ENCODE measurements at places on chromosomes 4 and X.

DNA sequence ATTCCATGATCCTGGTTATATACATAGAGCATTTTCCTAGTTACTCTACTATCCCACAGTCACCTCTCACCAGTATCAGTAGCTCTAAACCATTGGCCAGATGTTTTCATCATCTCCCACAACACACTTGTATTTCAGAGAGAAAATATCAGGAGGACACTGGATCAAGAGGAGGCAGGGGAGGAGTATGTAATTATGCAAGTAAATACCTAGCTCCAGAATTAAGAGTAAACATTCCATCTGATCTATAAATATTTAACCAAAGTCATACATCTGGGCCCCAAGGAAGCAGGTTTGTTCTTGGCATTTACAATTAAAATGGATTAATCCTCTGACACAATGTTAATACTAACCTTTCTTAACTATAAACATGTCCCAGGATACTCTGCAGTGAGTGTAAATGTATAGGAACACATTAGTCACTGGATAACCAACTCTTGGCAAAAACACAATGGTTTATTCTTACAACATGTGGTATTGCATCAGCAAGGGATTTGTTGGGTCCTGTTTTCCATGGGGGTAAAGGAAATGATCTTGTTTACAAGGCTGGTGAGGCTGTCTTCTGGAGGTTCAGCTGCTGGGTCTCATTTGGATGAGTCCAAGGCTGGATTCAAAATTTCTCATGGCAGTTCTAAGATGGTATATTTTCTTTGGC lies 170.1 kb downstream of the ATG4A start:
- DNase-seq = no peak

- DNase-seq = no peak
Observed at GRCh38 chrX:100748108-100748507, 16.2 kb upstream of the SYTL4 start.

GRCh38 chrX:10755439-10756334 lies 135.3 kb upstream of the MID1 start:
- no peak for DNase-seq

DNA sequence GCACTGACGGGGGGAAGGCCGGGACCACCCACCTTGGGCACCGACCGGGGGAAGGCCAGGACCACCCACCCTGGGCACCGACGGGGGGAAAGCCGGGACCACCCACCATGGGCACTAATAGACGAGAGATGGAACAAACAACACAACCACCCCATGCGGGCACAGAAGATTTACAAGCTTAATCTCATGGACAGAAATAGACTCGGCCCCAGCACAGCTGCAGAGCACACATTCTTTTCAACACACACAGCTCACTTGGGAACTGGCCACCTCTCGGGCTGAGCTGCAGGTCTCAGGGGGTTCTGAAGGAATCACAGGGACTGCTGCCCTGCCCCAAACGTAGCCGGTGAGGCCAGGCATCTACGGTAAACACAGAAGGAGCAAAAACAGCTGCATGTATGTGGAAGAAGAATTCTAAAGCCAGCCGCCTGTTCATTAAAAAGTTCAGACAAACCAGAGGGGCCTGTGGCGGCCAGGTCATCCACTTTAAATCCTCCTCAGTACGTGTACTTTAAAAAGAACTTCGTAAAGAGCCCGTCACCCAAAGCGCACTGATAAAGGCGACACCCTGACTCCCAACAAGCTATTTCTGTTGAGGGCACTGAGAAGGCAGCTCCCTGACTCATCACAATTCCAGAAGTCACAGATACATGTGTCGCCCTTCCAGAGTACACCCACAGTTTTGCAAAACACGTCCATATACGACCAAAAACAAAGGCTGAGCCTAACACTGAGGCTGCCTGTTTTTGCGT lies 17.7 kb downstream of the PPP2R3B start:
- no peak for DNase-seq

DNA sequence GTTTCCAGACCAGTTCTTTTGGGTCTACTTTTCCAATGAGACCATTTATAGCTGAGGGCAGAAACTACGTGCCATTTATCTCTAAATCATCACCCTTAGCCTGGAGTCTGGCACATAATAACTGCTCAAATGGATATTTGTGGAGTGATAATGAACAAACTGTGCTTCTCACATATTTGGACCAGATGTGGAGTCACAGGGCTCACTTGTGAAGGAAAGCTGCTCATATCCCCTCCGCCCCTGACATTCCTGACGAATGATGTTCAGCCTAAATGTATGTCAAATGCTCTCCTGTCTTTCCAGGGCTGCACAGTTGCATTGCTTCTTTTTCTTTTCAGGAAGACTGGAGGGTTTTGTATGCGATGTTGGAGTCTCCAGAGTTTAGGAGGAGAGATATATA lies 110.1 kb downstream of the GBA3 start:
- no peak for DNase-seq

GRCh38 chrX:43939187-43939926 lies 33.8 kb downstream of the NDP start:
- DNase-seq = no peak

GRCh38 chr4:151049430-151049884 lies 34.4 kb upstream of the LRBA start:
- no peak for DNase-seq

DNA sequence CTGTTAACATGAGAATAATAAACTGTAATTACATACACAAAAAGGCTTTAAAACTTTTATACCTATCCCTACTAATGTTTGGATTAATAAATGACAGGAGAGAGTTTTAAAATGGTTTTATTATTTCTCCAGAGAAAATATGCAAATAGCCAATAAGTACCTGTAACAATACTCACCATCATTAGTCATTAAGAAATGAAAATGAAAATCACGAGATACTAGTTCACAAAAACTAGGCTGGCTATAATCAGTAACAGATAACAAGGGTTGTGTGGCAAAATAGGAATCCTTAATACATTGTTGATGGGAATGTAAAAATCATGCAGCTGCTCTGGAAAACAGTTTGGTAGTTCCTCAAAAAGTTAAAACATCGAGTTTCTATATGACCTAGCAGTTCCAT lies 25.2 kb upstream of the AP1AR start:
- no peak for DNase-seq

- DNase-seq = no peak
Observed at GRCh38 chrX:115560978-115561604, at the start of gene PLS3. TSS of gene PLS3 (plus strand) at chrX:115561174. CDS start at chrX:115610251, 49,077 bp downstream.

- no peak for DNase-seq
Observed at GRCh38 chrX:40459571-40460158, 121.1 kb upstream of the ATP6AP2 start.

DNA sequence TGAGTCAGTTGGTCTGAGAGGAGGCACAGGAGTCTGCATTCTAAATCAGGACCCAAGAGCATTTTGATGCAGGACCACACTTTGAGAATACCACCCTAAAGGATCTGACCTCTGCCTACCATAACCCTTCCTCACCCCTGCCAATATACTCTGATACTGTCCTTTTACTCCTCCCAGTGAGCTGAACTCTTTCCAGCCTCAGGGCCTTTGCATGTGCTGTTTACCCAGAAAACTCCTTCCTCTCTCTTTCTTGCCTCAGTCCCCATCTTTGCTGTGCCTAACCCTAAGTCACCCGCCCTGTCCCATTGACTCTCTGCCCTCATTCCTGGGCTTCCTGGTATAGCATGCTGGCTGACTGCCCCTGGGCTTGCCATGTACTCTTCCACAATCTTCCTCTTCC lies 54.7 kb downstream of the OCRL start:
- DNase-seq = no peak

- no peak for DNase-seq
Observed at GRCh38 chrX:126027229-126027628, 138.9 kb downstream of the DCAF12L2 start.

DNA sequence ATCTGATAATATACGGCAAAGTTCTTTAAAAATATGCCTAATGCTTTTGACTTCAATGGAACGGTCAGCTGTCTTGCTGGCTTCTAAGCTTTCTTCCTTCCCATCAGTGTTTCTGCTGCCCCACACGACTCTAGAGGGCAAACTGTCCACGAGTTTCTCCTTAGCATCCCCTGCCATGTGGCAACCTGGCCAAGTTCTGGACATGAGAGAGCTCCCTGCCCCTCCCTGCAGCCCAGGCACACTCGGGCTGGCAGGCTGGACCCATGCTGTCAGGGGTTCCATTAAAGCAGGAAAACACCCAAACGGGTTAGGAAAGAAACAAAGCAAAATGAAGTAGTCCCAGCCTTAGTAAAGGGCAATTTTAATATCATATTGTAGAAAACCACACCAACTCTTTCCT lies 38.8 kb downstream of the KDR start:
- no peak for DNase-seq

DNA sequence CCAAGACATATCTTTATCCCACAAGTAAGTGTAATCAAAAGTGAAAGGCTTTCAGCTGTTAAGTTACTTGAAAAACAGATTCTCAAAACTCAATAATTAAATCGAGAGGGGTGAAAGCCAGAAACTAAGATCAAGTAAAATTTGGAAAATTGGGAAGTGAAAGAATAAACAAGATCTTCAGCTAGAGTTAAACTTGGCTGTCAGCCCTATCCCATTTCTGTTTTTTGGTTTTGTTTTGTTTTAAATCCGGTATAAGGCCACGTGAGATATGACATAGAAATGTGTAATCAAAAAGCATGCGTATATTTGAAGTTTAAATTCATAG lies 856.8 kb downstream of the STIM2 start:
- no peak for DNase-seq

DNA sequence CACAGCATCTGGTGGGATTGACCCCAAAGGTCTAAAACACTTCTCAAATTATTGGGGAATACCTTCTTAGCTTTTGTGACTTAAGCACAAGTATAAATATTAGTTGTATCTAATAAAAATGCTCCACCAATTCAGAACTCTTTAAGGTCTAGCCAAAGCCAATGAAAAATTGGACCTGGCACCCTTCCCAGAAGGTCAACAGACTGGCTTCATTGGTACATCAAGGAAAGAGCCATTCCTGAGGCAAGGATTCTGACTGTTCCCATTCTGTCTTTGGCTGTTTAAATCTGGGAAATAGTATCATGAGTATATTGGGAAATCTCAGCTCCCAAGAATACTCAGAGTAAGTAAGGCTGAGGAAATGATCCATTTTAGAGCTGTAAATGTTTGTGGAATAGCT lies 153.0 kb upstream of the TRPC5 start:
- no peak for DNase-seq

GRCh38 chr4:122612540-122612939 lies 8.3 kb downstream of the IL21 start:
- no peak for DNase-seq

- no peak for DNase-seq
Observed at GRCh38 chr4:132108784-132109183, 1040.3 kb upstream of the PCDH10 start.

GRCh38 chr4:5373327-5373726 lies 322.0 kb downstream of the STK32B start:
- no peak for DNase-seq

DNA sequence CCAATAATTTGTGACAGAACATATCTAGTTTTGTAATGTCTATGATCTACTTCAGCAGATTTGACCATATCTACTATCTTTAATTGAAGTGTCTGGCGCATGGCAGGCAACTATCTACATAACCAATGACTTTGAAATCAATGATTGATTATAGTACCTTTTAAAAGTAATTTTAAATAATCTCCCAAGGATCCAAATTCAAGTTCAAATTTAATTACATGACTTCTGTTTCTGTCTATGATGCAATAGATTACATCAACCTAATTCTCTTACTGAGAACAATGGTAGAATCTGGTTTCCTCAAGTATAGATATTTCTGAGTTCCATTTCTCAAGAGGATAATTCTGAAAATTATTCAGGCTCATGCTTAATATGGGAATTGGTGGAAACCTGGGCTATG lies 177.4 kb upstream of the IL15 start:
- no peak for DNase-seq

DNA sequence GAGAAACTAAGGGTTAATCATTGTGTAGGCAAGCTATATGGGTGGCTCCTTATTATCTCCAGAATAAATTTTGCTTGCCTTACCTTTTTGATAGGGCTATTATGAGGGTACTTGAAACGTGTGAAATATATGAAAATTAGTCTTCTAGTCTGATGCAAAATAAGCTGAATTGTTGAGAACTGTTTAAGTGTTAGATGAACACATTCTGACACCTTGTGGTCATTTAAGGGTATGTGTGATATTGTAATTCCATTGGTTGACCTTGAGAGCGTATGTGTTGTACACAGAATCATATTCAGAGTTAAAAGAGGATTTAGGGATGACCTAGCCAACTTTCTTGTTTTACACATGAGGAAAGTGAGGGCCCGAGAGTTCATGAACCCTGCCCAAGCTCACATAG lies 44.6 kb upstream of the LINC00632 start:
- DNase-seq = no peak

GRCh38 chr4:100557306-100557705 lies 39.5 kb upstream of the EMCN start:
- no peak for DNase-seq

DNA sequence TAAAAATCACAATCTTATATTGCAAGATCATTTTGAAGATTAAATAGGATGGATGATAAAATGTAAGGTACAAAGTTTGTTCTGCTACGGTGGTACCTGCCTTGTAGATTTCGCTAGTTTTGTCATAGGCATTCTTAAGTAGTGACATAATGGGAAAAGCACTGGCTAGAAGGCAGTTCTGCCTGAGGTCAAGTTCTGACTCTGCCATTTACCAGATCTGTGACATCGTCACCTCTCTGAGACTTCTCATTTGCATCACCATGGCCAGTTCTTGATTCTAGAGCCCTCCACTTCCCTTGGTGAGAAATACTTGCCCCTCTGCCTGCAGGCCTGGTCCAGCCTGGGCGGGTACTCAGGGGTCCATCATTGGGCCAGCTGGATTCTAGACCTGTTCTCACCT lies 85.2 kb downstream of the HS3ST1 start:
- DNase-seq = no peak

DNA sequence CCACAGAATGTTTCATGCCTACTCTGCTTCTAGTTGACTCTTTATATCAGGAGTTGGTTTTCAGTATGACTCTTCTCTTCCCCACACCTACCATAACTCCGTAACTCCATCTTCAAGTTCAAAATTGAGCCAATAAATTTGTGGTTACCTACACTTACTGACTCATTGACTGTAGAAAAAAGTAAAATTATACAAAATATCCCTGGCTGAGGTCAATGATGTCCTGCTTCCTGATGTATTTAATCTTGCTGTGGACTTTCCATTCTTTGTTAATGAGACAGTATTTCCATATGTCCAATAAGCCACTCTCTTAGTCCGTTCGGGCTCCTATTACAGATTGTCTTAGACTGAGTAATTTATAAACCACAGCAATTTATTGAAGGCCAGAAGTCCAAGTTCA lies 9.9 kb upstream of the NLGN4X start:
- DNase-seq = no peak

DNA sequence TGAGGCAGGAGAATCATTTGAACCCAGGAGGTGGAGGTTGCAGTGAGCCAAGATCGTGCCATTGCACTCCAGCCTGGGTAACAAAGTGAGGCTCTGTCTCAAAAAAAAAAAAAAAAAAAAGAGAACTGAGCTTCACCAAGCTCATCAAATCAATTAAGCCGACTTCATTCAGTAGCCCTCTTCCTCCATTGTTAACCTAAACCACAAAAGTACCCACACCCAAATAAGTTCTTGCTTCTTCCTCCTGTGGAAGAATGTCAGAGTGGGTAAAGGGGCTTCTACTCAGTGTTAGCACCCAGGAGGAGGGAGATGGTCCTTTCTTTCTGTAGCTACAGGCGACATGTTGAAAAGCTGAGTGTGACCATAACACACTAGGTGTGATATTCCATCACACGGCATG lies 58.6 kb upstream of the CHRNA9 start:
- DNase-seq = no peak

Measured in stimulated activated CD4-positive, alpha-beta T cell treated with anti-CD3 and anti-CD28 coated beads, Interleukin-1b, Interleukin-23, amount 100 ng/mL, for 1 hour (primary cell).